Stimulated activated CD8-positive, alpha-beta memory T cell treated with anti-CD3 and anti-CD28 coated beads, Interleukin-7, amount 100 ng/mL, for 1 hour (primary cell): ENCODE measurements at places on chromosomes 7 and 10.

- no peak for DNase-seq
Observed at GRCh38 chr10:42638821-42639270, 476 bp upstream of the ZNF33B start.

- no peak for DNase-seq
Observed at GRCh38 chr10:129967579-129968019, 3.5 kb upstream of the EBF3 start.

- DNase-seq: no peak
Observed at GRCh38 chr10:9800571-9800970, 1217.1 kb upstream of the CELF2 start.

DNA sequence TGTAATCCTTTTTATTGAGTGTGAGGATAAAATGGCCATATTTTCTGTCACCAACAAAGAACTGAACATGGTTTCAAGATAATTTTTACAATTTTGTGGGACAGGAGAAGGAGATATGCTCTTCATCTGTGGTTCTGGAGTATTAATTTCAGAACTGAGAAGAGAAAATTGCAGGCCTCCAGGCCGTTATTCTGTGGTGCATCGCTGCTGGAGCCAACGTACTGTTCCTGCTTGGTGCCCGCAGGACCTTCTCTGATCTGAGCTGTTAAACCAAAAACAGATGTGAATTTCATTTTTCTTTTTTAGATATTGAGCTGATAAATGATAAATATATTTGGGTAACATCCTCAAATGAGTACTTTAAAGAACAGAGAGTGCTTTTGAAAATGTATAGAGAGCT, 63.9 kb downstream of the IKZF1 start:
- DNase-seq: no peak

DNA sequence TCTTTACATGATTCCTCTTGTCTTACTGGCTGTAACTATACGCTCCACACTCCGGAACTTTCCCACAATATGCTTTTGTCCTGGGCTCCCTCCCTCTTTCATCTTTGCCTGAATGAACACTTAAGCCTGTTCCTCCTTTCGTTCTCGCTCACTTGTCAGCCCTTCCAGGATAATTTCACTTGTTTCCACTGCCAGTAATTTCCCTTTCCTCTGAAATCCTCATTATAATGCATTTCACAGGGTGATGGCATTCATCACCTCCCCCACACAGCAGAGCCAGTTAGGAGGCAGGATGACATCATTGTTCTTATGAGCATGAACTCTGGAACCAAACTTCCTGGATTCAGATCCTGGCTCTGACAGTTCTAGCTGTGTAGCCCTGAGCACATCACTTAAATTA, 372.6 kb downstream of the GPR158 start:
- no peak for DNase-seq

GRCh38 chr10:88833723-88834122, 17.9 kb downstream of the ANKRD22 start:
- no peak for DNase-seq

GRCh38 chr10:88478256-88478655, 104.9 kb downstream of the RNLS start:
- no peak for DNase-seq

GRCh38 chr7:66452165-66452564, 176.5 kb upstream of the KCTD7 start:
- no peak for DNase-seq

DNA sequence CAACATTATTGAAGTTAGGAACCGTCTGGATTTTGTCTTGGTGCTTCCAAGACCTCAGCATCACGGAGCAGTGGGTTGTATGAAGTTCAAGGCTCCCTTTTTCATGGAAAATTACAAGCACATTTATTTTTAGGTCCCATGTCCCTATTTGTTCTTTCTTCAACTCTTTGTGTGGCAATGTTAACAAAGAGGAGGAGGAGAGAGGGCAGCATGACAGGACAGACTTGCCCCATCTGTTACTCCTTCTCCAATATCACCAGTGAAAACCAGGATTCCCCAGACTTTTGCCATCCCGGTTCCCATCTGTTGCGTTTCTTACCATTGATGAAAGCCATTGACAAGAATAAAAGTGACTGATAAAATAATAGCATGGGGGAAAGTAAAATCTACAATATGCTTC, 28.6 kb downstream of the EEPD1 start:
- no peak for DNase-seq

DNA sequence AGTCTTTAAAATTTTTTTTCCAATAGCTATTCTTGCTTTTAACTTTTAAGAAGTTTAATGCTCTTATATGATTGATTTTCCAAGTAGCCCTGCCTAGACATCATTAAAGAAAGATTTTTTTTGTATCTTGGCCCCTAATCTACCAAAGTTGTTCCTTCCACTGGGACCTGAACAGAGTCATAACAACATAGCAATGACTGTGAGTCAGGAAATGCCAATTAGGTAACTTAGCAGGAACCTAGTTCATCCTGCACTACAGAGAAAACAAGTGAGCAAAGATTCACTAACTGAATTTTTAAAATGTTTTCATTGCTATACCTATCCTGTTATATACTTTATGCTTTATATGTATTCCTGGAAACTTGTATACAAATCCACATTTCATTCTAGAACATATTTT, 284.7 kb downstream of the BICC1 start:
- no peak for DNase-seq

- no peak for DNase-seq
Observed at GRCh38 chr10:96370584-96371157, 11.9 kb upstream of the OPALIN start.

DNA sequence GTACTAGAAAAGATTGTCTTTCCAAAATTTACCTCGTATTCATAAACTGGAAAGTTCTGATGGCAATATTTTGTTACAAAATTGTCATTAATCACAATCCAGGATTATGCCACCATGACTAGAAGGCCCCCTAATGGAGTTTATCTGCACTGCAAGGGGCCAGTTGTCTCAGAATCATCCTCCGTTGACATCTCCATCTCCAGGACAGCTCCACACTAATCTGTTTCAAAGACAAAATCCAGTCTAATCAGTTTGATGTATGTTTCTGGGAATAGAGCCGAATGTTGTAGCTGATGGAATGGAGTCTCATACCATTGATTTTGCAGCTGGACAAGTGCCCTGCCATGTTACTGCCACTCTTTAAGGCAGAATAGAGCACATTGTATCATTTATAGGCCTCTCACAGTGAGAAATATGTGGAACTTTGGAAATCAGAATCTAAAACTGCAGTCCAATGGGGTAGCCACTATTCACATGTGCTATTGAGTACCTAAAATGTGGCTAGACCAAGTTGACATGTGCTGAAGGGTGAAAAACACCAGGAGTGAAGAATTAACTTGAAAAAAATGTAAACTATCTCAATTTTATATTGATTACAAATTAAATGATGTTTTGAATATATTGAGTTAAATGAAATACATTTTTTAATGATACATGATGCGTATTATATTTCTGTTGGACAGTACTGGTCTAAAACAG, 38.3 kb upstream of the TOMM7 start:
- no peak for DNase-seq

- no peak for DNase-seq
Observed at GRCh38 chr7:129804890-129805719, 147.7 kb downstream of the UBE2H start.

GRCh38 chr10:79038841-79039201, 29.9 kb upstream of the ZMIZ1 start:
- no peak for DNase-seq

GRCh38 chr10:75425291-75426079, 5.9 kb upstream of the LRMDA start:
- no peak for DNase-seq

DNA sequence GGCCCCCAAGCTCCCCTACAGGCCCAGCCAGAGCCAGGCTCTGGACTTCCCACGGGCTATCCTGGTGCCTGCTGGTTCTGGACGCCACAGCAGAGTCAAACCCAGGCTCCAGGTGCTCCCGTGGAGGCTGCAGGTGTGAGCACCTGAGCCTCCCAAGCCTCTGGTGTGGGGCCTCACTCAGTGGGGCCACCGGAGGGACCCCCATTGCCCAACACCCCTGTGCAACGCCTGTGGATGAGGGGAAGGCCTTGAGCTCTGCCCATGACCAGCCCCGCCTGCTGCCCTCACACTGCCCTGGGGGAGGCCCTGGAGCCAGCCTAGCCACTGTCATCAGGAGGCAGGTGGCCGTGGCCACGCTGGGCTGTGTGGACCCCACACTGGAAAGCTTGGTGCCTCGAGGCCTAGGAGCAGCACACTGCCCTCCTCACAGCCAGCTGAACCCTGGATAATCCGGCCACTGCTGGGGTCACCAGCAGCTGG, 229.3 kb downstream of the MAD1L1 start:
- no peak for DNase-seq

GRCh38 chr7:66700633-66701131, 39.9 kb upstream of the RABGEF1 start:
- DNase-seq: no peak

- DNase-seq: no peak
Observed at GRCh38 chr10:30488316-30488715, 54.3 kb downstream of the MAP3K8 start.

- DNase-seq: no peak
Observed at GRCh38 chr7:92840316-92840715, 3.9 kb upstream of the CDK6 start.

DNA sequence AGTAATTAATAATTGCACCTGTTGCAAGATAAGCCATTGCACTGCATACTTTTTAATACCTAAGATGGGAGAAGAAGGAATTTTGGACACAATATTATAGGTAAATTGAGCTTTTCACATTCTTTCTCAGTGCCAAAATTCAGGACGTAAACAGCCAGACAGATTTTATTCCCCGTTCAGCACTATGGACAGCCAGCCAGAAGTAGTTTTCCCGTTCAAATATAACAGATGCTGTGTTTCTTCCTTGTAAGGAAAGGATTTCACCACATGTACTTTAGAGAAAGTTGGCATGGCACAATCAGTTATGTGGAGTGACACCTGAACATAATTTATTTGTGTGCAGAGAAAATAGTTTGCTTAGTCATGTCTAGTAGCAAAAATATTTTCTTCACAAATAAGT, 34.8 kb downstream of the SEMA3E start:
- no peak for DNase-seq

DNA sequence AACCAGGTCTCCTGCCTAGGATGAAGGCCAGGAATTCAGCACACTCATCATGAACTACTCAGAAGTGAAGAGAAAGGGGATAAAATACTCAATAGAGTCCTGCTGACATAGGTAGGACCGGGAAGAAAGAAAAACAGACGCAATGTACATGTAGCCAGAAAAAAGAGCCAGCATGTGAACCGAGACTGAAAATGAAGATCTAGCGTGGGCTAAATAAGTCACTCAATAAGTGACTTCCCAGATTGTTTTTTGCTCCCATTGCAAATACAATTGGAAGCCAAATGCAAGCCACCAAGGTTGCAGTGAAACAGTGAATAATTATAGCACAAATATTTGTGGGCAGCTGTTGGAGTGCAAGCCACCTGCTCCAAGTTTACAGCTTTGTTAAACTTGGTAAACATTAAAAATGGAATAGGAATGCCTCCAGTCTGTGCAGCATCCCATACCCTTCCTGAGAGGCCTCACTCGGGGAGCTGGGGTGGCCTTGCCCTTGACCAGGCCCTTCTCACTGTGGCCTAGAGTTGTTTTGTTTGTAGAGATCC, 34.7 kb upstream of the HPS1 start:
- DNase-seq: no peak

DNA sequence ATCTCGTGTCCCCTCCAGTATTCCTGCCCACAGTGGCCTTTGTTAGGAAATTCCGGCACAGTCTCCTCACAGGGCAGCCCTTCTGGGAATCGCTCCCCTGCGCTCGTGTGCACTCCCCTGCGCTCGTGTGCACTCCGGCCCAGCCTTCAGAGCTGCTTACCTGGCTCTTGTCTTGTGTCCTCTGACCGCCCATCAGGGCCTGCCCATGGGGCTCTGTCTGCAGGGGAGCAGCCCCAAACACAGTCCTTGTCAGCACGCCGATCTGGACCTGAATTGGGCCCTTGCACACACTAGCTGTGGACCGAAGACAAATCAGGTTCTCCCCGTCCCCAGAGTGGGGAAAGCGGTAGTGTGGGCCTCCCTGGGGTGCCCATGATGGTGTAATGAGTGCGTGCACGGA, 179.4 kb downstream of the CUX1 start:
- DNase-seq: no peak

DNA sequence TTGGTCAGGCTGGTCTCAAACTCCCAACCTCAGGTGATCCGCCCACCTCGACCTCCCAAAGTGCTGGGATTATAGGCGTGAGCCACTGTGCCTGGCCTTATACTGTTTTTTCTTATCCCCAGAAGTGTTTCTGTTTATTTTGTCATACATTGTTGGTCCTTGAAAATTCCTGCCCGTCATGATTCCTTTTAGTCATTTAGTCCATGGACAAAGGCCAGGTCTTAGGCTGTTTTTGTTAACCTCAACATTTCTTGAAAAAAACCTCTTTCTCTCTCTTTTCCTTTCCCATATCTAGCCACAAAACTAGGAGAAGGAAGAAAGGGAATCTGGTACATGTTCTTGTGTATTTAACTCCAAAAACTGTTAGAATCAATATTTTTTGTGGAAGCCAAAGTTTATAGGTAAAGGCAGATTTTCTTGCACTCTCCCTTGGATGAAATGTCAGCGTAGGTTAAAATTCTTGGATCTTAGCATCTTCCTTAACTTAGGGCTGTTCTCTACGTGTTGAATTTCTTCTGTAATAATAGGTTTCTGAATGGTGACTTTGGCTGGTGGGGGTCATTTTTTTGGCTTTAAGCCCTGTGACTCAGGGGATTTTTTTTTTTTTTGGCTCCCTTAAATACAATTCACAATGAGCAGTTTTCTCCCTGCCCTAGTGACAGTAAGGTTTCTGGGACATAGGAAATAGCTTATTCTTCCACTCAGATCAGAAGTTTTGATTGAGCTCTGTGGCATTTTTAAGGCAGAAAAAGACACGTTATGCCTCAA, 500.8 kb downstream of the AUTS2 start:
- no peak for DNase-seq

DNA sequence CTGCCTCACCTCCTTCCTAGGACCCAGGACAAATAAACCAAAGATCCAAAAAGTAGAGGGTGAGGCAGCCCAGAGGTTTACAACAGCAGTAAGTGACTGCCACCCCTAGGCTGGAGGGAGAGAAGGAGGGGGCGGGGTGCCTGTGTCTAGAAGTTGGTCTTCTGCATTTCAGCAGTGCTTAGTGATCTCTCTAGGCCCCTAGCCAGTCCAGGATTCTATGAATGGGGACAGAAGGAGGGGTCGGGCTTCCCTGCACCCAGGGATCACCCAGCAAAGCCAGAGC, 62.8 kb upstream of the KDM7A start:
- DNase-seq: no peak

DNA sequence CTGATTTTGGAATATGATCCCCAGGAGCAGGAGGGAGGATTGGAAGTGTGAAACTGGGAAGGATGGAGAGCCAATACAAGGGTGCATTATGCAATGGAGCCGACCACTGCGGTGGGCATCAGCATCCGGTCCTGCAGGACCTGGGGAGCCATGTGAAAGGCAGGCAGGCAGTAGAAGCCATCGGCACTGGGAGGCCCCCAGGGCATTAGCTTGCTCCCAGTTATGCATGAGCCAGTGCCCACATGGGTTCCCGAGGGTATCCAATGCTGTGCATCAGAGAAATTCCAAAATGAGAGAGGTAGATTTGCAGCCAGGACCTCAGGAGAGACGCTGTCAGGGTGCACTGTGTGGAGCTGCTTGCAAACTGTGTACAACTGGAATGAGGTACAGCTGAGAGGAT, 8.7 kb upstream of the KCP start:
- DNase-seq: no peak

DNA sequence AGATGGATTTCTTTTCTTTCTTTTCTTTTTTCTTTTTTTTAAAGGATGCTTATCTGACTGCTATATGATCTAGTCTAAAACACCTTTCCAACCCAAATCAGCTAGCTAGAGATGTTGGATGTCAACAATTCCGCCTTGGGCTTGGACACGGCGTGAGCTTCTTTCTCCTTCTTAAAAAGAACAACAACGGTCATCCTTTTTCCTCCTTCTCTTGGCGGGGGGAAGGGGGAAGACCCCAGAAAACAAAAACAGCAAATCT, 1.0 kb downstream of the BEND7 start:
- DNase-seq: no peak
